Bronchial epithelial cell (primary cell): ENCODE measurements at places on chromosomes 12 and 14. TPM values are rescaled to one million over a fixed set of nuclear protein-coding genes. Genes with fewer than 3 reads are reported as not detected.

The TMEM30B gene
- 10.5 and 15.7 TPM in 2 replicates for total RNA-seq

The TMPRSS12 gene
- not detected in 2 replicates for total RNA-seq

The FGD6 gene
- 13.2 and 13.3 TPM in 2 replicates for total RNA-seq

The DTX1 gene
- not detected in 2 replicates for total RNA-seq

The PLCZ1 gene
- total RNA-seq: not detected in 2 replicates

The PPP1R36 gene
- total RNA-seq: 0.51 and 1.1 TPM in 2 replicates

The DUSP16 gene
- total RNA-seq: 10.9 and 14.2 TPM in 2 replicates

The MEG3 gene
- total RNA-seq: 3.7 and 4.1 TPM in 2 replicates

The EFS gene
- total RNA-seq: 2.4 and 5.4 TPM in 2 replicates

The EML1 gene
- 1.8 and 6.0 TPM in 2 replicates for total RNA-seq

The FERMT2 gene
- total RNA-seq: 13.8 and 24.0 TPM in 2 replicates

The KRT79 gene
- under 0.01 and 0.26 TPM in 2 replicates for total RNA-seq

The RAD9B gene
- 0.26 TPM in 2 replicates for total RNA-seq

The ACRBP gene
- total RNA-seq: under 0.01 and 0.51 TPM in 2 replicates

The ADSS1 gene
- total RNA-seq: 18.2 and 34.3 TPM in 2 replicates

The CBLN3 gene
- 0.38 and 0.53 TPM in 2 replicates for total RNA-seq

The CCDC77 gene
- total RNA-seq: 1.7 and 1.8 TPM in 2 replicates

The AQP6 gene
- under 0.01 TPM in 1 of 2 replicates, not detected in the other for total RNA-seq

The ZFHX2 gene
- total RNA-seq: 0.13 and 0.26 TPM in 2 replicates

The PRKD1 gene
- total RNA-seq: 0.53 and 1.0 TPM in 2 replicates

The VRTN gene
- total RNA-seq: not detected in 2 replicates
